Activated T-helper 1 cell treated with Interleukin-2 at 50 U/mL for 16 hours (primary cell): ENCODE measurements at places on chromosomes 13 and 19.
A peak's percentile ranks its signal among the peaks of the same experiment; 100 is the strongest.

DNA sequence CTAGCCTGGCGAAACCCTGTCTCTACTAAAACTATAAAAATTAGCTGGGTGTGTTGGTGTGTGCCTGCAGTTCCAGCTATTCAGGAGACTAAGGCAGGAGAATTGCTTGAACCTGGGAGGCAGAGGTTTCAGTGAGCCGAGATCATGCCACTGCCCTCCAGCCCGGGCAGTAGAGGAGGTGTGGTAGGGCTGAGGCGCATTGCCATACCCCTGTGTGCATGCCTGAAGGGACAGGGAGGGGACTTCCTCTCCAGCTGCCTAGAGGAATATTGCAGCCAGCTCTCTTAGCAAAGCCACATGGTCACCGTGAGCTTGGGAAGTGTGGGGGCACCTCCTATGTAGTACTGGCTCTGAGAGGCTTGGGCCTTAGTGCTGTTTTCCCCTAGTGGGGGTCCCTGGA lies 29.2 kb upstream of the PEPD start:
- DNase-seq: no peak

DNA sequence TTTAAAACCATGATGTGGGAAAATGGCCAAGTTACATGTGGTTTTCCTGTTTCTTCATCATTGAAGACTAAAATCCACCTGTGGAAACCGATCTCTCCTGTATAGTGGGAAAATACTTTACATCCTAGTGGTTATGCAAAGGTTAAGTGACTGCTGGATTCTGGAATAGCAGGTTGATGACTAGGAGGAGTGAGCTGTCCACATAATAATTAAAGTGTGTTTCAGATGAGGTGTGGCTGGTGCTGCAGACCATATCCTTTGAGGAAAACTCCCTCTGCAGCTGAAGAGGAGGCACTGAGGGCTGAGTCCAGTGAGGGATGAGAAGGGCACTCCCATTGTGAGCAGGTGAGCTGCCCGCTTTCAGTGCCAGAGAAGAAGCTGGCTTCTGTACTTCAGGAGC lies 43.2 kb downstream of the DCLK1 start:
- no peak for DNase-seq

- DNase-seq: no peak
These were observed 5.8 kb downstream of the CEBPA start for GRCh38 chr19:33296488-33296971.

- DNase-seq: no peak
These were observed 18.1 kb downstream of the SGTA start for GRCh38 chr19:2764945-2765344.

GRCh38 chr13:106153041-106153440 lies 382.4 kb downstream of the EFNB2 start:
- no peak for DNase-seq

DNA sequence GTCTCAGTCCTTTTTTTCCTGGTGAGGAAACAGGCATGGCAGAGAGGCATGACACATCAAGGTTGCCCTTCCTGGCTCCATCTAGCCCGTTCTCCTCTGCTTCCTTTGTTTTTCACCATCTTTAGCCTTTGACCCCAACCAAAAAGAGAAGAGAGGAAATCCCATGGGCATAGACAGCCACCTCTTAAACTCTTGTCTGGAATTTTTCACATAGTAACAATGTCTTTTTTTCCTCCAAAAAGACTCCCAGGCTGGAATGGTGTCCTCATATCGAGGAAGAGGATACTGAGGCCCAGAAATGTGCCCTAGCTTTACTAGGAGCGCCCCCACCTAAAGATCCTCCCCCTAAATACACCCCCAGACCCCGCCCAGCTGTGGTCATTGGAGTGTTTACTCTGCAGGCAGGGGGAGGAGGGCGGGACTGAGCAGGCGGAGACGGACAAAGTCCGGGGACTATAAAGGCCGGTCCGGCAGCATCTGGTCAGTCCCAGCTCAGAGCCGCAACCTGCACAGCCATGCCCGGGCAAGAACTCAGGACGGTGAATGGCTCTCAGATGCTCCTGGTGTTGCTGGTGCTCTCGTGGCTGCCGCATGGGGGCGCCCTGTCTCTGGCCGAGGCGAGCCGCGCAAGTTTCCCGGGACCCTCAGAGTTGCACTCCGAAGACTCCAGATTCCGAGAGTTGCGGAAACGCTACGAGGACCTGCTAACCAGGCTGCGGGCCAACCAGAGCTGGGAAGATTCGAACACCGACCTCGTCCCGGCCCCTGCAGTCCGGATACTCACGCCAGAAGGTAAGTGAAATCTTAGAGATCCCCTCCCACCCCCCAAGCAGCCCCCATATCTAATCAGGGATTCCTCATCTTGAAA lies at the start of gene GDF15:
GDF15 (plus strand) TSS at position 484 of the 868 bp plus-strand sequence; CDS start at position 516, 32 bp downstream.
- no peak for DNase-seq

DNA sequence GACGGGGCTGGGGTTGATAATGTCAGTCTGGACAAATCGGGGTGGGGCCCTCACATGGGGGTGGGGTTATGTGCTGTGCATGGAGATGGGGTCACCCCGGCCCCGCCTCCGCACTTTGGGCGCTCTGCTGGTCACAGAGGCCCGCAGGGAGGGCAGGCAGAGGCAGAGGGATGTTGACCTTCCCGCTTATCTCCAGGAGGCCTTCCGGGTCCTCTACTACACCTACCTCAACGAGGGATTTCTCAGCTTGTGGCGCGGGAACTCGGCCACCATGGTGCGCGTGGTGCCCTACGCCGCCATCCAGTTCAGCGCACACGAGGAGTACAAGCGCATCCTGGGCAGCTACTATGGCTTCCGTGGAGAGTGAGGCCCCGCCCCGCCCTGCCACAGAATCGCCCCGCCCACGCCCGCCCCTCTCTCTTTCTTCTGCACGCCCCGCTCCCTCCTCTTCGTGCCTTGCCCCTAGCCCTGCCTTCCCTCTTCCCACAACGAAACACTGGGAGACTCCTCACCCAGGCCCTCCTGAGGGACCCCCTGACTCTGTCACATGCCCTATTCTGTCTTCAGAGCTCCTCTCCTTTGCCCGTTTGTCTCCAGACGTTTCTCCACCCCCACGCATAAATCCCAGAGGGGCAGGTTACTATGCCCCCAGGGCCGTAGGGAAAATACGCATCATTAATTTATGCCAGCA lies 32.8 kb downstream of the TMEM161A start:
- DNase-seq: no peak

- DNase-seq: no peak
These were observed 83.1 kb upstream of the OXGR1 start for GRCh38 chr13:97077341-97077740.

GRCh38 chr19:9757544-9758501 lies 10.7 kb downstream of the ZNF846 start:
- no peak for DNase-seq

DNA sequence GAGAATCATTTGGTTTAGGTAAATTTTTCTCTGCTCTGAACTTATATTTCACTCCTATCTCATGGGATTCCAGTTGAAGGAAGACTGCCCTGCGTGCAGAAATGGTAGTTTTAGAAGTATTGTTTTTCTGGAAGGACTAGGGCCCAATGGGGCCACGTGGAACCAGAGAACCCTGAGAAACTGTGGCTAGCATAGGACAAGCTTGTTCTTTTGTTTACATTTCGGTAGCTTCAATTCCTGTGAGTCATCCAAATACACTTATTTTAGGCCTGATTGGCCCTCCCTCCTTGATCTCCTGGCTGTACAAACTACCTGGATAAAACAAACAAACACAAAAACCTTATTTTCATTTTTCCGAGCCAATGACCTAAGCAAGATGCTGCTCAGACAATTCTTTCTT lies 124.0 kb downstream of the ITGBL1 start:
- DNase-seq: no peak

- DNase-seq: no peak
These were observed 94.9 kb downstream of the FAM216B start for GRCh38 chr13:42876270-42876714.

DNA sequence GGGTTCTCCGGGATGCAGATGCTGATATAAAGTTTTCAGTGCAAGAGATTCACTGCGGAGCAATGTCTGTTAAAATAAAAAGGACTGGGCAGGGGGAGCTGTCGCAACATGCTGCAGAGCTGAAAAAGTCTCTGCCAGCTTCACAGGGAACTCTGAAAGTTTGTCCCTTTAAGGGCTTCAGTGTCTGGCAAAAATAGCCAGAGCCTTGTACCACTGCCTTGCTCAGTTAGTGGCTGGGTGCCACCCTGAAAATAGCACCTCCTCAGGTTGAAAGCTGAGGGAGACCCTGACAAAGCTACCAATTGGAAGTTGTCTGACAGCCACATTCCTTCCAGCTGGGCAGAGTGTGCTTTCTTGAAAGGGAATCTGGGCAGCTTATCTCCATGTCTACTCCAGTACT lies 3.0 kb upstream of the NDFIP2 start:
- no peak for DNase-seq

- no peak for DNase-seq
These were observed 99.6 kb upstream of the NBEA start for GRCh38 chr13:34842466-34842865.

- DNase-seq: no peak
These were observed at the start of gene SULT2B1 for GRCh38 chr19:48551437-48552302. Gene SULT2B1, plus strand, starts transcription at chr19:48552172. Its CDS starts 81 bp downstream, at chr19:48552253.

GRCh38 chr19:3984908-3985642 lies at the start of gene EEF2:
Gene EEF2, minus strand, starts transcription at chr19:3985463. Its CDS starts 83 bp downstream, at chr19:3985380.
- peak; percentile 86 for DNase-seq

DNA sequence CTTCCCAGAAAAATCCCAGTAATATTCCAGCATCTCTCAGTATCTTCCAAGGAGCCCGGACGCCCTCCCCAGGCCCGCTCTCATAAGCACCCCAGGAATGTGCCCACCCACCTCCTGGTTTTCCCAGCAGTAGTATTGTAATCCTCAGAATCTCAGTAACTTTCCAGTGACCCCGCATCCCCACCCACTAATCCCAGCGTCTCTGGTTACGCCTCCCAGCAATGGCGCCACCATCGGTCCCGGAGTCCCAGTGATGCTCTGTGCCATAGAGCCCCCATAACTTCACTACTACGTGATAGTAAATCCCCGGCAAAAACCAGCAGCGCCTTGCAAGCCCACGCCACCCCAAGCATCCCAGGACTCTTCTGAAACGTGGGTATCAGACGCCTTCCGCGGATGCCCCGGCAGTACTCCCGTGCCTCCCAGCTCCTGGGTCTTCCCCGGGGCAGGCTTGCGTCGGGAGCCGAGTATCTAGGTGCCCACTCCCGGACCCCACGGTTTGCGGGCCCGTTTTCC lies 928 bp upstream of the PNPLA6 start:
- no peak for DNase-seq

DNA sequence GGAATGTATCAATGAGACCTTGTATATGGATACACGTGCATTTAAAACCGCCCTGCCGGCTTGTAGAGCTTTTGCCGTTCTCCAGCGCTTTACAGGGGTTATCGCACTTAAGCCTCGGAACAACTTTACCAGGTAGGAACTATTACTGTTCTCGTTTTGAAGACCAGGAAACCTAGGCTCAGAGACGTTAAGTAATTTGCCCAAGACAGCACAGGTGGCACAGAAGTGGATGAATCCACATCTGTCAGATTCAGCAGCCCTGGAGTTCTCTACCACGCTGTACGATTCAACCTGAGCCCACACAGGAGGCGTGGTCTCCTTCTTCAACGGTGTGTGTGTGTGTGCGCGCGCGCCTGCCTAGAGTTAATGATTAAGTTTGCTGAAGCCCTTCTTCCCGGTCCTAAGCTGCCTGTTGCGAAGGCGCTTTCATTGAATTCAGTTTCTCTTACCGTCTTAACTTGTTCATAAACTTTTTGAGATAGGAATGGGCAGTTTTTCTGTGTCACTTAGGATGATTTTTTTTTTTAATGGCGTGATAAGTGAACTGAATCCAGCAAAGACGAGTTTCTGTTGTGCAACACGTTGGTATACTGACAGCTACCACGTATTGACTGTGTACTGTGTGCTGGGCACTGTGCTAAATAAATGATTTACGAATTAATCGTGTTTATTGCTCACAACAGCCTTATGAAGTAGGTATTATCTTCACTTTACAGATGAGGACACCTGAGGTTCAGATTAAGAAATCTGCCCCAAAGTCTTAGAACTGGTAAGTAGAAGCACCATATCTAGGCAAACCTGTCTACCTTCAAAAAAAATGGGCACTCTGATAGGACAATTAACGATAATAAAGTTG lies 67.4 kb downstream of the KCNRG start:
- peak; percentile 52 for DNase-seq

DNA sequence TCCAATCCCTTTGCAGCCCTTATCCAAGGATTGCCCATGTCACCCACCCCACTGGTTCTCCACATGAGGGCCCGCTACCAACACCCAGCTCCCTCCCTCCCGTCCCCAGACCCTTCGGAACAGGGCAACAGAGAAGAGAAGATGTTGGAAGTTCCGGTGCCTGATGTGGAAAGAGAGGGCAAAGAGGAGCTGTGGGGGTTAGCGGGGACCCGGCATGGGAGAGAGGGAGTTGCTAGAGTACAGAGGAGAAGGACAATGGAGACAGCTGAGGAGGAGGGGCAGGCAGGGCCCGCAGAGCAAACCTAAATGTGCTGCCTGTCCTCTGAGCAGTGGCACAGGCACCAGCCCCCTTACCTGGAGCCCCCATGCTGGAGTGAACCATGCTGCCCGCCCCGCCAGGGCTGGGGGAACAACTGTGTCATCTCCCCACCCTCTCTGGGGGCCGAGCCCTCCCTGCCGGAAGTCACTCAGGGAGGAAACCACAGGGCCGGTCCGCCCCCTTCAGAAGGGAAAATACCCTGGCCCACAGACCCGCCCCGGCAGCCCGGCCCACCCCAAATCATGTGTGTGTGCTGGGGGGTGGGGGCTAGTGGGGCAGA lies at the start of gene POU2F2:
POU2F2 (minus strand) TSS at position 417 of the 599 bp plus-strand sequence; CDS start at position 382, 35 bp downstream.
- DNase-seq: peak; percentile 85

- DNase-seq: no peak
These were observed 2.6 kb upstream of the ZNF175 start for GRCh38 chr19:51568456-51568855.

- DNase-seq: no peak
These were observed 13.6 kb upstream of the SLC15A1 start for GRCh38 chr13:98765996-98766519.

- no peak for DNase-seq
These were observed 154.3 kb downstream of the LMO7 start for GRCh38 chr13:75790198-75790970.

DNA sequence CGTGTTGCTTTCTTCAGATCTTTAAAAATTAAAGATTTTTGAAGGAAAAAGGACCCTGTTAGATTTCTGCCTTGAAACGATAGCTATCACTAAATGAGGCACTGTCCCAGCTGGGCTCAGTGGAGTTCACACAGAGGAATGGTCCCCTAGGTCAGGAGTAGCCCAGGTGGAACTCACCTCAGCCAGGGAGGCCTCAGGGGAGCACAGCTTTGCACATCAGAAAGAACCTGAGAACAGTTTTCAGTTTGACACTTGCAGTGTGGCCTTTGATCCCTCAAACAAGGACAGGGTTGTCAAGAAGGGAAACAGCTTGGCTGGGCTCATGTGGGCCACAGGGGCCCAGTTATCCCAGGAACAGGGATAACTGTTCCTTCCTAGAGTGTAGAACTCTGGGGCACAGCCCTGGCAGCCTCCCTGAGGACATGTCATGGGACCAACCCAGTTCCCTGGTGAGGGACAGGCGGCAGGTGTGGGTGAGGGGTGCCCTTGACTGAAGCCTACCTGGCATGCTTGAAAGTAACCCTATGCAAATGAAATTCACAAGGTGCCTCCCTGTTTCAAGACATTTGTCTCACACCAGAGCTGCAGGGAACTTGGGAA lies 59.4 kb downstream of the CHST8 start:
- no peak for DNase-seq

- DNase-seq: no peak
These were observed 59.8 kb downstream of the TRPM4 start for GRCh38 chr19:49217382-49217781.

GRCh38 chr19:6035026-6035425 lies 57.1 kb upstream of the RANBP3 start:
- DNase-seq: no peak

GRCh38 chr13:66689628-66690027 lies 540.5 kb downstream of the PCDH9 start:
- DNase-seq: no peak

- DNase-seq: no peak
These were observed 921 bp upstream of the TEX29 start for GRCh38 chr13:111319521-111319920.
